Colonic mucosa (tissue), 4 donors: ENCODE measurements at places on chromosomes 3 and 15.

DNA sequence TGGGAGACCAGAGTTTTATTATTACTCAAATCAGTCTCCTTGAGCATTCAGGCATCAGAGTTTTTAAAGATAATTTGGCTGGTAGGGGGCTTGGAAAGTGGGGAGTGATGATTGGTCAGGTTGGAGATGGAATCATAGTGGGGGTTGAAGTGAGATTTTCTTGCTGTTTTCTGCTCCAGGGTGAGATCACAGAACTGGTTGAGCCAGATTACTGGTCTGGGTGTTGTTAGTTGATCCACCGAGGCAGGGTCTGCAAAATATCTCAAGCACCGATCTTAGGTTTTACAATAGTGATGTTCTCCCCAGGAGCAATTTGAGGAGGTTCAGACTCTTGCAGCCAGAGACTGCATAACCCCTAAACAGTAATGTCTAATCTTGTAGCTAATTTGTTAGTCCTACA, 141.0 kb downstream of the OTOL1 start:
- H3K4me3 ChIP-seq, result no peak overlapping the region
- no peaks in the 10 kb centered on the region for H3K36me3 ChIP-seq

DNA sequence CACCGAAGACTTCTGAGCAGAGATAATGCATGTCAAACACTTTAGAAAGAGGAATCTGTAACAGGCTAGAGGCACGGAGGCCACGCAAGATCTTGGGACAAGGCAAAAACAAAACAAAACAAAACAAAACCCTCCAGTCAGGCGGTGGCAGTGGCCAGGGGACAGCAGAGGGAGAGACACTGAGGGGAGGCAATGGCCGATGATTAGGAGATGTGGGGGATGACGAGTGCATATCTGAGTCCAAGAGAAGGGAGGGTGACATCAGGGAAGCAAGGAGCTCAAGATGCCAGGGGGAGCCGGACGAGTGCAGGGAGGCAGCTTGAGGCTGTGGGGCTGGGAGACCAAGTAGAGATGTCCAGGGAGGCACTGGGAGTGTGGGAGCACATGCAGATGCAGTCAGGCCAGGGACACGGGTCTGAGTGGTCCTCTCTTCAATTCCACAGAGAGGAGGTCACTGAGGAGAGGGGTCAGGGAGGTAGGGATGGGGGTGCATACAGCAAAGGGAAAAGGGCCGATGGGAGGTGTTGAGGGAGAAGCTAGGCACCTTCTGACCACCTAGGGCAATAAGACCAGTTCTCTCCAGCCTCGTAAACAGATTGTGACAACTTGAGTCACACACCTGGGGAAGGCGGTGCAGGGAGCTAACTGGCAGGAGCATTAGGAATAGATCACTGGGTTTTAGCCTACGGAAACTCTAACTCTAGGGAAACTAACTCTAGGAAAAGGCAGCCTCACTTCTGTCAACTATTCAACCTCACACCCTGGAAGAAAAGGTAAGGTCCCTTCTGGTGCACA, 29.6 kb downstream of the SLCO2A1 start:
- no peak for DNase-seq
- H3K4me3 ChIP-seq, result no peak overlapping the region
- no peaks in the 10 kb centered on the region for H3K36me3 ChIP-seq
- no peaks in the 10 kb centered on the region for H3K4me1 ChIP-seq
- no peaks in the 10 kb centered on the region for H3K27me3 ChIP-seq

GRCh38 chr3:98787181-98787580, 24.0 kb downstream of the ST3GAL6 start:
- no peaks in the 10 kb centered on the region for H3K4me1 ChIP-seq
- H3K27me3 ChIP-seq, result no peaks in the 10 kb centered on the region
- H3K36me3 ChIP-seq, result no peaks in the 10 kb centered on the region
- no peak overlapping the region for H3K27ac ChIP-seq

DNA sequence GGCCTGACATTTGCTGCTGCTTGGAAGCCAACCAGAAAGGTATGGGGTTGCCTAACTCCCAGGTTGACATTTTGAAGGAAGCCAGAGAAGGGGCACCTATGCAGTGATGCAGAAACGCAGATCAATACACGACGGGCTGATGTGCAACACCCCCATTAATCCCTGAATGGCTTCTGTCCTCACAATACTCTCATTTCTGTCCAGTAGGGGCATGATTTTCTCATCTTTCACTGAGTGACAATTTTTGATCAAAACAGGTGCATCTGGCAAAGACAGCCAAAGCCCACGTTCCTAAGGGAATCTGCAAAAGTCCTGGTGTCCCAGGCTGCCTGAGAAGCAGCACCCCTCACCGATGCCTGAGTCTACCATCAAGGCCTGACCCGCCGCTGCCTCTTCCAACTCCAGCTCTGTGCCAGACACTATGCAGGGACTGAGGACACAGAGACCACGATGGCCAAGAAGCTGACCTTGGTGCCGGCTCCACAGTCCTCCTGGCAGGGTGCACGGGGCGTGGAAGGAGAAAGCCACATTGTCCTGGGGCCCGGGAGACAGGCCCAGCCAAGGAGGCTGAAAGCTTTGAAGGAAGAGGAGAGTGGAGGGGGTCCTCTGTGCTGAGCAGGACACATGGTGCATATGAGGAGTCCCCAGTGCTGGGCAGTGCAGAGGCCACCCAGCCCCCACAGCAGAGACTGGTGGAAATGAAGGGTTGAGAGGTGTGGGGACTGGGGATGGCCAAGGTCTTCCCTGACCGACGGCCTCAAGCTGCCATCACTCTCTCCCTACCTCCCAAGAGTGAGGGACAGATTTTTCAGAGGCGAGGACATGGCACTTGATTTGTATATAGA, 159.6 kb downstream of the NUP210 start:
- no peaks in the 10 kb centered on the region for H3K36me3 ChIP-seq
- H3K27me3 ChIP-seq, result no peaks in the 10 kb centered on the region
- no peak for DNase-seq
- no peak overlapping the region for H3K27ac ChIP-seq
- H3K4me3 ChIP-seq, result no peak overlapping the region

- peaks cover 33% of the 10 kb centered on the region for H3K4me1 ChIP-seq
- no peak overlapping the region for H3K4me3 ChIP-seq
- H3K27me3 ChIP-seq, result peaks cover 85% of the 10 kb centered on the region
- no peaks in the 10 kb centered on the region for H3K36me3 ChIP-seq
- DNase-seq, result no peak
- no peak overlapping the region for H3K27ac ChIP-seq
Observed at GRCh38 chr3:128493570-128494366, 767 bp upstream of the GATA2 start.

DNA sequence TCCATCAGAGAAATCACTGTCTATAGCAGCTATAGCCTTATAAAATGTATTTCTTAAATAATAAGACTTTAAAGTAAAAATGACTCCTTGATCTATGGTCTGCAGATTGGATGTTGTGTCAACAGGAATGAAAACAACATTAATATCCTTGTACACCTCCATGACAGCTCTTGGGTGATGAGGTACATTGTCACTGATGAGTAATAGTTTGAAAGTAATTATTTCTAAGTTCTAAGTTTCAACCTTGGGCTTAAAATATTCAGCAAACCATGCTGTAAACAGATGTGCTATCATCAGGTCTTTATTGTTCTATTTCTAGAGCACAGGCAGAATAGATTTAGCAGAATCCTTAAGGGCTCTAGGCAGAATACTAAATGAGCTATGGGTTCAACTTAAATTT, 568.2 kb upstream of the BCHE start:
- no peaks in the 10 kb centered on the region for H3K36me3 ChIP-seq
- no peak overlapping the region for H3K4me3 ChIP-seq
- no peaks in the 10 kb centered on the region for H3K27me3 ChIP-seq
- H3K4me1 ChIP-seq, result no peaks in the 10 kb centered on the region
- DNase-seq, result no peak

- H3K4me1 ChIP-seq, result no peaks in the 10 kb centered on the region
- peaks cover 8% of the 10 kb centered on the region for H3K36me3 ChIP-seq
- no peak overlapping the region for H3K4me3 ChIP-seq
- H3K27me3 ChIP-seq, result no peaks in the 10 kb centered on the region
Observed at GRCh38 chr15:79322945-79323344, 12.0 kb downstream of the TMED3 start.

GRCh38 chr15:92009162-92009561, 155.7 kb downstream of the SLCO3A1 start:
- no peaks in the 10 kb centered on the region for H3K27me3 ChIP-seq
- no peak overlapping the region for H3K4me3 ChIP-seq
- peaks cover 8% of the 10 kb centered on the region for H3K4me1 ChIP-seq
- no peak for DNase-seq
- H3K27ac ChIP-seq, result no peak overlapping the region
- no peaks in the 10 kb centered on the region for H3K36me3 ChIP-seq

- peak within 1 kb of the TSS; percentile 89 for H3K4me3 ChIP-seq
- no peaks in the 10 kb centered on the region for H3K36me3 ChIP-seq
- H3K27me3 ChIP-seq, result no peaks in the 10 kb centered on the region
Observed at GRCh38 chr3:129121792-129122411, at the start of gene RAB43. RAB43 (minus strand) TSS chr3:129121804; CDS start chr3:129121489, 315 bp downstream.

GRCh38 chr3:120013481-120013880, 80.8 kb downstream of the GSK3B start:
- H3K36me3 ChIP-seq, result no peaks in the 10 kb centered on the region
- no peaks in the 10 kb centered on the region for H3K27me3 ChIP-seq
- no peak overlapping the region for H3K27ac ChIP-seq
- no peak for DNase-seq
- H3K4me1 ChIP-seq, result peaks cover 3% of the 10 kb centered on the region

DNA sequence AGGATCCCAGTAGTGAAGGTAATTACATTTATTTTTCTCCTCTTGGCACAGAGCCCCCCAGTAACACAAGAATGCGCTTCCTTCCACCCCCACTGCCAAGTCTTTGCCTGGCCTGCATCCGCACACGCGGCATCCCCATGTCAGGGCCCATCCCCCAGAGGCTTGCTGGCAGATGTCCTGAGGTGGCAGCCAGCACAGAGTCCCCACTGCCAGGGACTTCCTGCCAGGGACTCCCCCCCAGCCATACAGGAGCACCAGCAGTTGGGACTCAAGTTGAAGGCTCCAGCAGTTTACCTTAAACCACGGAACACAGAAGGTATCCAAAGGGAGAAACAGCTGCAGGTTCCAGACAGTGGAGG, 41.0 kb downstream of the MEGF11 start:
- H3K27ac ChIP-seq, result no peak overlapping the region
- no peaks in the 10 kb centered on the region for H3K4me1 ChIP-seq
- H3K36me3 ChIP-seq, result no peaks in the 10 kb centered on the region
- no peak overlapping the region for H3K4me3 ChIP-seq
- no peak for DNase-seq

DNA sequence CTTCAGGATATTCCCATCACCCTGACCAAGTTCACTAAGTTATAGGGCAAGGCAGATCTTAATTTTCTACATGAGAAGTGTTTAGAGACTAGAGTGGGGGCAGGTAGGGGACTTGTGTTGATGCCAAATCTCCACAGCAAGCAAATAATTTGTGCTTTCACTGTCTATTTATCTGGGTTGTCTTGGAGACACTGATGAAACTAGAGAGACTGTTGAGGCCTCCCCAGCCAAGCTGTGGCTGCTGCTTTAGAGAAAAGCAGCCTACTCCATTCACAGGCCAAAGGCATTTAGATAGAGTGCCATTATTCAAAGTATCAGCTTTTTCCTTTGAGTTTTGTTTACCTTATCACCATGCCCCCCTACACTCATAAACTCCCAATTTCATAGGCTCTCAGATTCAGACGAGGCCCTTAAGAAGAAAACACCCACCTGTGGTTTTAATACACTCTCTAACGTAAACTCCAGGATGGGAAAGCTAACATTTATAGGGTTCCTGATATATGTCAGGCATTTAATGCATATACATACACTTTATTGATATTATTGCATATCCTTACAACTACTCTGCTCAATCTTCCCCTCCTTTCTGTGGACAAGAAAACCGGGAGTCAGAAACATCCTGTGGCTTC, 130.4 kb upstream of the FOXB1 start:
- no peaks in the 10 kb centered on the region for H3K36me3 ChIP-seq
- no peak overlapping the region for H3K4me3 ChIP-seq
- H3K4me1 ChIP-seq, result no peaks in the 10 kb centered on the region
- H3K27me3 ChIP-seq, result no peaks in the 10 kb centered on the region

DNA sequence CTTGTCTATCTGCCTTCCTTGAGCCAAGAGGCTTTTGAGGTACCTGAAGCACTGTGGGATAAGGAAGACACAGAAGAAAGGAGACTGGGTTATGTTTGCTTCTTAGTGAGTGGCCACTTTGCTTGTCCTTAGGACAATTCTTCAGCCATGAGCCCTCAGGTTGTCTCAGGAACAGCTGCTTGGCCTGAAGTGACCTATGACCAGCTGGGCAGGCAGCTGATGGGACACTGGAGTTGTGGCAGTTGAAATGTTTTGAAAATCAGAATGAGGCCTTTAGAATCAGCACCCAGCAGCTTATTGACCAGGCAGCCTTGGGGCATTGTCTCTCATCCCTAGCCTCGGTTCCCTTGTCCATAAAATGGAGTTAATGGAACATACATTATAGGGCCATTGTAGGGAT, 37.0 kb downstream of the RBP2 start:
- no peaks in the 10 kb centered on the region for H3K27me3 ChIP-seq
- no peaks in the 10 kb centered on the region for H3K36me3 ChIP-seq
- no peak overlapping the region for H3K4me3 ChIP-seq
- H3K27ac ChIP-seq, result no peak overlapping the region
- H3K4me1 ChIP-seq, result no peaks in the 10 kb centered on the region

DNA sequence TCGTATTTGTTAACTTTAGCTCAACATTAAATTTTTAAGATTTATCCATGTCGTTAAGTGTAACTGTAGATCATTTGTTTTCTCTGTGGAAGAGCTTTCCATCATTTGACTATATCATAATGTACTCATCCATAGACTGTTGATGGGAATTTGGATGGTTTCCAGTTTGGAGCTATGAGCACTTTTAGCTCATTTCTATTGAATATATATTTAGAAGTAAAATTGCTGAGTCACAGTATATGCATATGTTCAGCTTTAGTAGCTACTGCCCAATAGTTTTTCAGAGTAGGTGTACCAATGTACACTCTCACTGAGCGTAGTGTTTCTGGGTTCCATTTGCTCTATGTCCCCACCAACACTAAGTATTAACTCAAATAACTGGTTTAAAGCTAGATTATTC, 263.0 kb downstream of the ULK4 start:
- H3K4me3 ChIP-seq, result no peak overlapping the region
- H3K27me3 ChIP-seq, result no peaks in the 10 kb centered on the region
- DNase-seq, result no peak
- H3K4me1 ChIP-seq, result no peaks in the 10 kb centered on the region

- no peak for DNase-seq
- H3K27me3 ChIP-seq, result no peaks in the 10 kb centered on the region
- H3K36me3 ChIP-seq, result no peaks in the 10 kb centered on the region
- H3K4me1 ChIP-seq, result no peaks in the 10 kb centered on the region
- no peak overlapping the region for H3K27ac ChIP-seq
Observed at GRCh38 chr3:52857133-52857532, 22.3 kb upstream of the MUSTN1 start.

GRCh38 chr3:9915254-9916141, 1.4 kb upstream of the IL17RC start:
- peaks cover 6% of the 10 kb centered on the region for H3K4me1 ChIP-seq
- H3K27ac ChIP-seq, result peak overlapping the region; percentile 85
- DNase-seq, result peak; percentile 74
- H3K4me3 ChIP-seq, result peak overlapping the region; percentile 57

- DNase-seq, result no peak
- no peaks in the 10 kb centered on the region for H3K27me3 ChIP-seq
- no peaks in the 10 kb centered on the region for H3K4me1 ChIP-seq
- H3K27ac ChIP-seq, result no peak overlapping the region
- H3K36me3 ChIP-seq, result no peaks in the 10 kb centered on the region
- no peak overlapping the region for H3K4me3 ChIP-seq
Observed at GRCh38 chr15:100116416-100117190, 225.2 kb downstream of the ADAMTS17 start.
